ENCODE measurements at places on chromosomes 2 and 18. TPM values are rescaled to one million over a fixed set of nuclear protein-coding genes. Genes with fewer than 3 reads are reported as not detected.

GRCh38 chr2:190882856-190883582 lies 2.4 kb downstream of the GLS start:
- ATAC-seq, result no peak

GRCh38 chr2:171394164-171394740 lies 39.5 kb downstream of the METTL8 start:
- no peak for ATAC-seq

DNA sequence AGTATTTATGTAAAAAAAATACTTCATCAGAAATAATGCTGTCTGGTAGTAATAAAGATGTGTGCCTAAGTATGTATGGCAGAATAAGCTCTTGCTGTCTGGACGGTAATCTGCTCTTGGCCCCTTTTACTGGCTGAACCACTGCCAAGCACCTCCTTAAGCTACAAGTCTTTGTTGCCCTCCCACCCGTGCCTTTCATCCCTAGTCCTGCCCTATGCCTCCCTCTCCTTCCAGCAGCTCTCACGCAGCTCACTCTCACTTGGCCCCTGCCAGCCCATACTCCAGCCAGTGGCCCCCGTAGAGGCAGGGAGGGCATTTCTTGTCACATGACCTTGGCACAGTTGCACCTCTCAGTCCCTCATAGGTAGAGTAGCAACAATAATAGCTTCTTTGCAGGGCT lies 54.5 kb upstream of the NPAS2 start:
- ATAC-seq, result no peak

DYNC2LI1 gene
- 32.1 TPM for total RNA-seq

DNA sequence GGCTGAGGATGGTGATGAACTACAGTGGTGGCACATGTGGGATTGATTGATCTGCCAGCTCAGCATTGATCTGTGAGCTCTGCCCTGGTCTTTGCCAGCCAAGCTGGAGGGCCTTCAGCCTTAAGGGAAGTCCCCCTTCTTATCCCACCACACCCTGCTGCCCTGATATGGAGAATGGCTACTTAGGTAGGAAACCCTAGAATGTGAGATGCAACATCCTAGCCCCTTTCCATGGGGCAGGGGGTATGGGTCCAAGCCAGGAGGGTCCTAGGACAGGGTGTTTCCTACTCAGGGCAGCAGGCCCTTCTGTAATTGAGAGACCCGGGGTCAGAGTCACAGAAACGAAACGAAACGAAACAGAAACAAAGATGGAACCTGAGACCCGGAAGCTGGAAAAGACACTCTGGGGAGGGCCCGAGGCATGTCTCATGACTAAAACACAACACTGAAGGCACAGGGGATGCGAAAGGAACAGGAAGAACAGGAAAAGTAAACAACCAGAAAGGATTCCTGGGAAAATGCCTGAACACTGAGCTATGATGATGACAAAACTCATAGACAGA lies 16.9 kb upstream of the SULT1C2 start:
- ATAC-seq, result peak; percentile 54

DNA sequence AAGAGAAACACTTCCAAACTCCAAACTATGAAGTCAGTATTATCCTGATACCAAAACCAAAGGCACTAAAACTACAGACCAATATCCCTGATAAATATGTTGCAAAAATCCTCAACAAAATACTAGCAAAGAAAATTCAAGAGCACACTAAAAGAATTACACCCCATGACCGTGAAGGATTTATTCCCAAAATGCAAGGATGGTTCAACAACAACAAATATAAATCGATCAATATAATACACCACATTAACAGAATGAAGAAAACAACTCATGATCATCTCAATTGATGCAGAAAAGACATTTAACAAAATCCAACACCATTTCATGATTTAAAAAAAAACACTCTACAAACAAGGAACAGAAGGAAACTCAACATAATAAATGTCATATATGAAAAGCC lies 50.5 kb downstream of the IWS1 start:
- ATAC-seq, result no peak

PSD4 gene
- total RNA-seq, result 4.4 TPM

DNA sequence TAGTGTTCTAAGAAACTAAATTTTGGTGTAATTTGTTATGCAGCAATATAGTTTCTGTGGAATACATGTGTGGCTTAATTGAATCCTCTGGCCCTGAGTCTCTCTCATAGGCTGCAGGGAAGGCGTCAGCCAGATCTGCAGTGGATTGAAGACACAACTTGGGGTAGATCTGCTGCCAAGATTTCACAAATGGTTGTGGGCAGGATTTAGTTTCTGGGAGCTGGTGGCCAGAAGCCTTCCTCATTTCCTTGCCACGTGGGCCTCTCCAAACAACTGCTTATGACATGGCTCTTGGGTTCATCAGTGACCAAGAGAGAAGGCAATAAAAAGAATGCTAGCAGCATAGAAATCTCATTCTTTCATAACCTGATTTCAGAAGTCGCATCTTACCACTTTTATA lies 28.2 kb downstream of the CCDC102B start:
- peak; percentile 43 for ATAC-seq

- ATAC-seq, result no peak
These were observed 50.1 kb downstream of the CCDC74A start for GRCh38 chr2:131577812-131578211.

DNAJC27 gene
- total RNA-seq, result 9.7 TPM

- no peak for ATAC-seq
These were observed 31.6 kb upstream of the NABP1 start for GRCh38 chr2:191646163-191646902.

HMSD gene
- total RNA-seq, result not detected

CNNM3 gene
- total RNA-seq, result 21.6 TPM

ST6GAL2 gene
- total RNA-seq, result 29.0 TPM

SCN3A gene
- total RNA-seq, result 5.7 TPM

DNA sequence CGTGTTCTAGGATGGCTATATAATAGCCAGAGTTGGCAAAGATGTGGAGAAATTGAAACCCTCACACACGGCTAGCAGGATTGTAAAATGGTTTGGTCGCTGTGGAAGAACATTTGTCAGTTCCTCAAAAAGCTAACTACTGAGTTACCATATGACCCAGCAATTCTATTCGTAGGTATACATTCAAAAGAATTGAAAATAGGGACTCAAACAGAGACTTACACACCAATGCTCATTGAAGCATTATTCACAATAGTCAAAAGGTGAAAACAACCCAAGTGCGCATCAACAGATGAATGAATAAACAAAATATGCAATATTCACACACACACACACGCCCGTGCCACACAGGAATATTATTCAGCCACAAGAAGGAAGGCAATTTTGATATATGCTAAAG lies 98.7 kb downstream of the PLA2R1 start:
- ATAC-seq, result no peak

GRCh38 chr2:120014226-120014980 lies 1.5 kb downstream of the EPB41L5 start:
- no peak for ATAC-seq

GKN1 gene
- not detected for total RNA-seq

ANKRD44 gene
- total RNA-seq, result 24.4 TPM

DNA sequence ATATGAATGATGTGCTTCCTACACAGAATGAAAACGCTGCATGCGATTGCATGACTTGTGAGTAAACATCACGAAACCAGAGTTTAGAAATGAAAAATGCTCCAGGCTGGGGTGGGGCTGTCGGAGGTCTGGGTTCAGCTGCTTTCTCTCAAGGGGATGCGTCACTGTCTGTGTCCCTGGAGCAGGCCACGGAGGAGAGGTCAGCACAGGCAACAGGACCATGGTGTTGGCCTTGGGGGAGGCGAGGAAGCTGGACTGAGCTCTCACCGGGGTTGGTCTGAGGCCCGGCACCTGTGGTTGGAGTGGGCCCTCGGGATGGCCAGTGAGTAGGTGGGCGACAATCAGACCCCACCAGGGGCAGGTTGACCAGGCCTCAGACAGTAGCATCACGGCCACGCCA lies 89.0 kb upstream of the TMEM18 start:
- ATAC-seq, result no peak

C1QL2 gene
- not detected for total RNA-seq

DNA sequence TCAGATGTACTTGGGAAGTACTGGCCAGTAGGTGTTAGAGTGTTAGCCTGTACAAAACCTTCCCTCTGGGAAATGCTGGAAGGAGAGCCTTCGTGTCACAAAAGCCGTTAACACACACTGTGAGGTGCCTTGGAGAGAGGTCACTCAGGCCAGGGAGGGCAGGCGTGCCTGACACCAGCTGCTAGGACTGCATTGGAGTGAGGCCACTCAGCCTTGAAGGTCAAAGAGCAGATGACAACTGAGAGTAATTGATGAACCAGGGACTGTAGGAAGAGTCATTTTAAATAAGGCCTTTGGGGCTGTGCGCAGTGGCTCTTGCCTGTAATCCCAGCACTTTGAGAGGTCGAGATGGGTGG lies 45.4 kb downstream of the ASAP2 start:
- ATAC-seq, result no peak

RPRM gene
- 1.2 TPM for total RNA-seq

DNA sequence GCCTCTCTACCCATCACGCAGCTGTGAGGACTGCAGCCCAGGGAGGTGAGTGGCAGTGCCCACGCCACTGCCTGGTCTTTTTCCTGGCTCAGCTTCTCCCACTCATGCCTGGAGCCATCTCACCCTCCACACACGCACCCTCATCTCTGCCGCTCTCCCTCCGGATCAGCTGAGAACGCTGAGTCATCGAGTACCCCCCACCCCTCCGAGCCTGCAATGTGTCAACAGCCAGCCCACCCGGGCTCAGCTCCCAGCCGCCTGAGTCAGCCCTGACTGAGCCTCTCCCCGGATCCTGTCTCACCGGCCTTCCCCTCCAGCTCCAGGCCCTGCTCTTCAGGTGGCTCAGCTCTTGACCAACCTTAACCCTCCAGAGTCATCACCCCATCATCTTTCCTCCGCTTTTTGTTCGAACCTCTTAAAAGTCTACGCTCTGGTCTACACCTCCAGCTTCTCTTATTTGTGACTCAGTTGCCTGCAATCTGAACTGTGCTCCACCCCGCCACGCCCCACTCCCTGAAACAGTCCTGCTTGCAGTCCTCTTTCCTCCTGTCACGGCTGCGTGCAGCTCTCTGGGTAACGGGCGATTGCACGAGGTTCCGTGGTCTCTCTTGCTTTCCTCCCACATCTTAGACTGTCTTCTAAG lies 94.4 kb upstream of the ASAP2 start:
- ATAC-seq, result peak; percentile 65

PRKCE gene
- total RNA-seq, result 17.6 TPM

ZDBF2 gene
- total RNA-seq, result 10.9 TPM

DNA sequence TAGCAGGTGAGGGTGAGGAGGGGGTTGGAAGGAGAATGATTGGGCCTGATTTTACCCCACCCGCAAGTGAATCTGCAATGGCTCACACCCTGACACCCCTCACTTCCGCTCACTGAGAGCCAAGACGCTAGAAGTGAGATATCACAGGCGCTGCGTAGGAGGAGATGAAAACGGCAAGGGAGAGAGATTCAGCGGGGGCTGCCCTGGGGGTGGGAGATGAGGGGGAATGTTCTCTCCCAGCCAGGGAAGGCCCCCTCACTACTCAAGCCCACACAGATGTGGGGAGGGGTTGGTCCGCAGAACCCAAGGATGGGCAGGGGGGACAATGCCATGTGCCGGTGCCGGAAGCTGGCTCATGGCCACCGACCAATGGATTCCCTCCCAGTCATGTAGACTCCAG lies 32.9 kb downstream of the LOXHD1 start:
- ATAC-seq, result no peak

DNA sequence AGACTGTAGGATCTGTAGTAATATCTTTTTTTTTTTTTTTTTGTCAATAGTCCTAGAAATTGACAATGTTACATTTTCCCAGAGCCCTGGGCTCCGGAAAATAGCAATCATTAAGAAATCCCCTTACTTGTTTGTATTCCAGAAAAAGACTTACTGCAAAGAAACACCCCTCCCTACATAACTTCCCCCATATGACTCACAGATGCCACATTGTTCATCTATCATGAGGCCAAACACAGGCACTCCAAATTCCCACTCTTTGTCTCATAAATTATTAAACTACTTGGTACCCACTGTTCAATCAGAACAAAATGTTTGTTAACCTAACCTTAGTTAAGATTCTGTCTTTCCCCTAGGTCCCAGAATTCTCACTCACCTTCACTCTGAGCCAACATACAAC lies 53.5 kb downstream of the TEX51 start:
- no peak for ATAC-seq

NT5DC4 gene
- total RNA-seq, result 0.27 TPM

- no peak for ATAC-seq
These were observed 129.7 kb upstream of the KCNH7 start for GRCh38 chr2:162968306-162968705.

- ATAC-seq, result no peak
These were observed 432.7 kb upstream of the RAB12 start for GRCh38 chr18:8176554-8176953.

DNA sequence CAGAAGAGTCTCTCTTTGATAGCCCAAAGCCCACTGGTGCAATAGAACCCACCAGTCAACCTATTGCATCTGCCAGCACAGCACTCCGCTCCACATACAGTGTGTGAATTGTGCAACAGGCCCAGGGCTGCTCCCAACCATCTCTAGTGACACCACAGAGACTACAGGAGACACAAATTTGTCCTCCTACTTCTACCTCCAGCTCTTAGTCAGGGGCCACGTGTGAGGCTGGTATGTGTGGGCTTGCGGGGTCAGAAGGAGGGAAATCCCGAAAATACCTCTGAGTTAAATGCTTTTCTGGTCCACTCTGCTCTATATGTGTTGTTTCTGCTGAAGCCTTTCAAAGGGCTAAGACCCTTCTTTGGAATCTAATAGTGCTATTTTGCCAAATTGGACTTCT lies 18.0 kb downstream of the DGUOK start:
- ATAC-seq, result no peak

DNA sequence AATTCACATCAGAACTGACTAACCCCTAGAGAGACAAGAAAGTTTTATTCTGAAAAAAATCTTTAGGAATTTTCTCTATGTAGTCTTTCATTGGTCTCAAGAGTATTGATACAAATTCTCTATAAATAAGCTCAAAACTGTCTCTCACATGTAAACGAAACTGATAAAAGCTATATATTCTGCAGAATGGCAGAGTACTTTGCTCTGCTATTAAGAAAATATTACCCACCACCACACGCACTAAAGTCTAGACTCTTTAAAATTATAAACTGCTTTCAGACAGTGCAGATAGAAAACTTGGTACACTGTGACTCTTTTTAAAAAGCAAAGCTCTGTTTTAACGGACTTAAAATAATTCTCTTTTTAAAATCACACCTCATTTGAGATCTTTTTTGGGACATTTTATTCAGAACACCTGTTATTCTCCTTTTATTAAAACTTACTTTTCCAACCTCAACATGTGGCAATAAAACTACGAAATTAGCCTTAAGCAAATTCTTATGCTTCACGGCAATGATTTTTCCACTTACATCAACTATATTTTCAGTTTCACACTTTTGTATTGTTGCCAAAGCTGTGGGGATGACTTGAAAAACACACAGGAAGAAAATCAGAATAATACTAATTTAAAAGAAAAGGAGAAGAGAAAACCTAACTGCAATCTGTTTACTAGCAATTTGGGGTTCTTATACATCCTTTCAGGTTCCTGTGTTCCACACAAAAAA lies 58.0 kb downstream of the CCDC88A start:
- ATAC-seq, result no peak
